ENCODE measurements at places on chromosomes 5 and 9. TPM values are rescaled to one million over a fixed set of nuclear protein-coding genes. Genes with fewer than 3 reads are reported as not detected.

Gene SCGB3A2
- not detected for total RNA-seq

Gene LRRC70
- total RNA-seq, result 0.19 TPM

Gene N4BP3
- 4.8 TPM for total RNA-seq

Gene FUT7
- not detected for total RNA-seq

Gene MELK
- 3.1 TPM for total RNA-seq

Gene WDR38
- 0.16 TPM for total RNA-seq

Gene WNT8A
- total RNA-seq, result not detected

Gene CDX1
- total RNA-seq, result not detected

Gene PROB1
- 59.5 TPM for total RNA-seq

Gene SHISAL2B
- not detected for total RNA-seq

DNA sequence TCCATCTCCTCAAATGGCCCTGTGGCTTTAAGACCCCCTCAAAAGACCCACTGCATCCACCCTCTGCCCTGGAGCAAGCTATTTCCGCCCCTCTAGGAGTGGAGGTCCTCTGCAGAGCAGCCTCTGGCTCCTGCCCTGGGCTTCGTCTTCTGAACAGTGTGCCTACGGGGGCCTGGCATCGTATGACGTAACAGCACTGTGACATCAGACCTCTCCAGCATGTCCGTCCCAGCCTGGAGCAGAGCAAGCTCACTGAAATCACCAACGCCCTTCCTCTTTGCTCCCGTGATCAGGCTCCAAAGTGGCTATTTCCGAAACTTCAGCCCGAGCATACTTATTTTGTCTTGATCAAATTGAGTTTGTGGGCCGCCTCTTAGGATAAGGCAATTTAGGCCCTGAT lies 69.1 kb upstream of the PTCH1 start:
- no peak for DNase-seq

- no peak for DNase-seq
These were observed 1272.0 kb upstream of the ACO1 start for GRCh38 chr9:31112491-31112890.

DNA sequence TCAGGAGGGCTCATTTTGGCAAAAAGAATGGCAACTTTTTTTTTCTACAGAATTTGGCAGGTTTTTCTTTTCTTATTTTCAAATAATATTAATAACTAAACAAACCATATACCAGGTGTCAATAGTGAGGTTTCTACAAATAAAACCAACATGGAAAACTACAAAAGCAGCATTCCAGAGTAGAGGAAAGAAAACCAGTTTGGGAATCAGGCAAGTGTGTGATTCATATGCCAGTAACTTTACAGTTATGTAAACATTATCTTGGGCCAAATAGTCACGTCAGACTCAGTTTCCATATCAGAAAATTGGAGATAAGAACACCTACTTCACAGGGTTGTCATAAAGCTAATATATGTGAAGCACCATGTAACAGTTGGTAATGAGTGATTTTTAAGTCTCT lies 51.7 kb downstream of the FBXW11 start:
- no peak for DNase-seq

DNA sequence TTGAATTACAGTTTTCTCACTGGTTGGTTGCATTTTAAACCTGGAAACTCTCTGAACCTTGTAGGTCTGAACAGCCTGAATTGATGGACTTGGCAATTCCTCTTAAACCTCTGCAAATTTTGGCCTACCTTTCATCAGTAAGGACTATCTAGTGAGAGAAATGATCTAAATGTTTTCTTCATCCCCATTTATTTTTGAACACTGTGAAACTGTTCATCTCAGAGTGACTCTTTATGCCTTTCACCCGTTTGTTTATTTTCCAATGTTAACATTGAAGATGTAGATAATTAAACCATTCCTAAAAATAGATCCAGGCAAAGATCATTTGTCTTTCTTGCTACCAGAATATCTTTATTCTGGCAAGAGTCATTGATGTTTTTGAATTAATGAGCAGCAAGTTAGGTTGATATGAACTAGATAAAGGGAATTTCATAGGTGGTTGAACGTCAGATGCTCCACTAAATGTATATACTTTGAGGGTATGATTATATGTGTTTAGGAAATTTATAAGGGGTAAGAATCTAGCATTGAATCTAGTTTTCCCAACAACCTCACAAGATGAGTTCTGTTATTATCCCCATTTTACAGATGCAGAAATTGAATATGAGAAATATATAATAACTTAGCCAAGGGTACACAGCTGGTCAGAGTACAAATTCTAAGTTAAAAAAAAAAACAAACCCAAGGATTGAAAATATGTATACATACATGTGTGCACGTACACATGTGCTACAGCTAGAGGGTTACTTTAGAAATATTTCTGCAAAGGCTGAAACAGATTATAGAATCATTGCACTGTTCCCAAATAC lies 3.4 kb downstream of the CPEB4 start:
- DNase-seq, result no peak

- DNase-seq, result no peak
These were observed 134.0 kb upstream of the MAP3K1 start for GRCh38 chr5:56681346-56681745.

GRCh38 chr5:77859306-77859705 lies 83.2 kb upstream of the TBCA start:
- DNase-seq, result peak; percentile 32

- no peak for DNase-seq
These were observed 31.1 kb downstream of the SSBP2 start for GRCh38 chr5:81719743-81720345.

GRCh38 chr5:125396462-125396861 lies 650.0 kb upstream of the ZNF608 start:
- no peak for DNase-seq

- peak; percentile 64 for DNase-seq
These were observed 3.3 kb upstream of the CLTA start for GRCh38 chr9:36187414-36187813.

DNA sequence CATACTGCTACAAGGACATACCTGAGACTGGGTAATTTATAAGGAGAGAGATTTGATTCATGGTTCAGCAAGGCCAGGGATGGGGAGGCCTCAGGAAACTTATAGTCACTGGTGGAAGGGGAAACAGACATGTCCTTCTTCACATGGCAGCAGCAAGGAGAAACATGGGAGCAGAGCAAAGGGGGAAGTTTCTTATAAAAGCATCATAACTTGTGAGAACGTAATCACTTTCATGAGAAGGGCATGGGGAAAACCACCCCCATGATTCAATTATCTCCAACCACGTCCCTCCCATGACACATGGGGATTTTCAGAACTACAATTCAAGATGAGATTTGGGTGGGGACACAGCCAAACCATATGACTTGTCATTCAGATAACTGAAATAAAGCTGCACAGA lies 100.9 kb downstream of the ST8SIA4 start:
- no peak for DNase-seq

DNA sequence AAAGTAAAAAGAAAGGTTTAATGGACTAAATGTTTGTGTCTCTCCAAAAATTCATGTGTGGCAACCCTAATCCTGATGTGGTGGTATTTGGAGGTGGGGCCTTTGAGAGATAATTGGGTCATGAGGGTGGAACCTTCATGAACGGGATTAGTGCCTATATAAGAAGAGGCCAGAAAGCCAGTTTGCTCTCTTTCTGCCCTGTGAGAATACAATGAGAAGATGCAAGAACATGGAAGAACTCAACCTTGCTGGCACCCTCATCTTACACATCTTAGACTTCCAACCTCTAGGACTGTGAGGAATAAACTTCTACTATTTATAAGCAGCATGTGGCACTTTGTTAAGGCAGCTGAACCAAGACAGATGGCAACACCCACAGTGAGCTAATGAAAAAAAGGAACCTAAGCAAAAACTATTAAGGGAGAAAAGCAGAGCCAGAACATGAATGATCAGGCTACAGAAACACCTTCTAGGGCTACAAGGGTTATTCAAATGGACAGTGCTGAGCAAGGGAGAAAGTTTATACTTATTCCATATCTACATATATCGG lies 159.5 kb downstream of the PLK2 start:
- DNase-seq, result peak; percentile 50

GRCh38 chr5:36029914-36030313 lies 36.8 kb downstream of the UGT3A2 start:
- no peak for DNase-seq

- no peak for DNase-seq
These were observed 23.7 kb downstream of the SLC22A5 start for GRCh38 chr5:132392978-132393825.

DNA sequence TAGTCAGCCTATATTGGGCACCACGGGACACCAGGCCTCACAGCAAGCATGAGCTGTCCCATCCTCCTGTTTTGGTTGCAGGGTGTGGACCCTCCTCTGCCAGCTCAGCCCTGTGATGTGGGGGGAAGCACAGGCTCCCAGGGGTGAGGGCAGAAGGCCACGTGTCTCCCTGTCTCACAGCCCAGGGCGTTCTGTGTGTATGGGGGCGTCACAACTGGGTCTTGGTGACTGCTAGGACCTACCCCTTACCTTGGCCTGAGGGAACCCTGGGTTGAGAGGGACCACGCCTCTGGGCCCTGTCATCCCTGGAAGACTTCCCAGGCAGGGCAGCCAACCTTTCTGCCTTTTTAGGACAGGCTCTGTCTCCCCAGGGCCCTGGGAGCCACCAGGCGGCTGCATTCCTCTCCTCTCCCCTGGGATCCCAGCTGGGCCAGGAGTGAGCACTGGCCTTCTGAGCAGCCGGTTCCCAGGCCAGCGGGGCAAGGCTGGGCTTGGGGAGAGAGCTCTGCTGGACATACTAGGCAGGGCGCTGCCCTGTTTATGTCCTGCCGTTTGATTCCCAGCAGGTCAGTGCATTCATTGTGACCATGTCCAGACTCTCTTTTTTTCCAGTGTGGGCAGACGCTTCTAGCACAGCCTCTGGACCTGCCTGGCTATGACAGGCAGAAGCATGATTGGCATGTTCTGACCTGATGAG lies 97.4 kb downstream of the DAB2IP start:
- peak; percentile 45 for DNase-seq

DNA sequence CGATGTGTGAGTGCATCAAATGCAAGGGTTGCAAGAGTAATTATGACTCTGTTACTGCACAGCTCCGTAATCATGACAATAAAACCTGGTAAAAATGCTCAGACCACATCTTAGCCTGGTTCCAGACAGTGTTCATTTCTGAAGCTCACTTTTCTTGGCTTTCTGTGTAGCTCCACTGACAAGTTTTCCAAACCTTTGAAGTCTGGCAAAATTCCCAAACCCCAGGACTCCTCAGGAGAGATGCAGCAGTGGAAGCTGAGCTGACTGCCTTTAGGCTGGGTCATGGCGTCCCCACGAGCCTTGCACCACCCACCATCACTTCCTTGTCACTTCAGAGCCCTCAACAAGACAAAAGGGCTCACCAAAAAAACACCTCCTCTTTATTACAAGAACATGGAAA lies 131.6 kb upstream of the TAS2R1 start:
- DNase-seq, result no peak

GRCh38 chr5:137357436-137357835 lies 141.7 kb downstream of the SPOCK1 start:
- DNase-seq, result no peak

- DNase-seq, result no peak
These were observed 90.5 kb downstream of the MARCHF3 start for GRCh38 chr5:126939887-126940286.
